ENCODE measurements at places on chromosomes 6 and 20. TPM values are rescaled to one million over a fixed set of nuclear protein-coding genes. Genes with fewer than 3 reads are reported as not detected.

The OTOR gene
- not detected for total RNA-seq

The PTK6 gene
- 2.0 TPM for total RNA-seq

The NMBR gene
- not detected for total RNA-seq

The LEMD2 gene
- total RNA-seq, result 34.6 TPM
